Small intestine (tissue), 16 donors: ENCODE measurements at places on chromosomes 16 and 17.

GRCh38 chr17:72501404-72502370, 380.9 kb downstream of the SOX9 start:
- H3K4me3 ChIP-seq: no peak overlapping the region
- H3K4me1 ChIP-seq: peaks cover 17% of the 10 kb centered on the region
- H3K27ac ChIP-seq: peak overlapping the region; percentile 10

- no peaks in the 10 kb centered on the region for H3K27me3 ChIP-seq
- no peaks in the 10 kb centered on the region for H3K4me1 ChIP-seq
- DNase-seq: peak; percentile 49
- peak overlapping the region; percentile 35 for H3K27ac ChIP-seq
These were observed 381.8 kb downstream of the SOX9 start for GRCh38 chr17:72502371-72503341.

DNA sequence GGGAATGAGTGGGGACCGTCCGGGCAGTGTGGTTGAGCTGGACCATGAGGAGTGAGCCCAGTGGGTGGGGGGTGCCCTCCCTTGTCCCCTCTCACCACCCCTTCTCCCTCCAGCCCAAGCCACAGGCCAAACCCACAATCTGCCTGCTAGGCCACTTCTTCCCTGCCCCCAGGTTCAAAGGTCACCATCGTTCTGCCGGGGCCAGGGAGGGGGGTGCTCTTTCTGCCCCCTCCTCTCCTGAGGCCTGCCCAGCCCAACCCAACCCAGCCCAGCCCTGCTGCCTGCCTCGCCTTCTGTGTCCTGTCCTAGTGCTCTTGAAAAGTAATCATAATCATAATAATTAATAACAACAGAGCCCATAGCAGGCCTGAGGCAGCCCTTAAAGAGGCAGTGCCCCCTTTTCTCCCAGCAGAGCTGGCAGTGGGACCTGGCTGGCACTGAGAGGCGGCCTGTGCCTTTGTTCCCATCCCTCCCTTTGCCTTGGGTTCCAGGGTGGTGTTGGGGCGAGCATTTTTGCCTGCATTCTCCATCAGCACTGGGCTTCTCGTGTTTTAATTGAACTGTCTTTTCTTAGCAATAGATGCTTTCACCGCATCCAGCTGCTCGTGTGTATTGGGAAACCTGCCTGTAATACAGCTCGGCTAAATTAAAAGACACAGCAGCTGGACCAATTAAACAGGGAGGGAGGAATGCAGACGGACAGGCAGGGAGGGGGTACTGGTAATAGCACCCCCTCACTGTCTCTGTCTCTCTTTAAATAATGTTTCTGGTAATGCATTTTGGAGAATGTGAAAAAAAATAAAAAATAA, 46.8 kb downstream of the SREBF1 start:
- DNase-seq: peak; percentile 41
- peaks cover 2% of the 10 kb centered on the region for H3K36me3 ChIP-seq
- H3K4me1 ChIP-seq: peaks cover 2% of the 10 kb centered on the region
- H3K27me3 ChIP-seq: no peaks in the 10 kb centered on the region

DNA sequence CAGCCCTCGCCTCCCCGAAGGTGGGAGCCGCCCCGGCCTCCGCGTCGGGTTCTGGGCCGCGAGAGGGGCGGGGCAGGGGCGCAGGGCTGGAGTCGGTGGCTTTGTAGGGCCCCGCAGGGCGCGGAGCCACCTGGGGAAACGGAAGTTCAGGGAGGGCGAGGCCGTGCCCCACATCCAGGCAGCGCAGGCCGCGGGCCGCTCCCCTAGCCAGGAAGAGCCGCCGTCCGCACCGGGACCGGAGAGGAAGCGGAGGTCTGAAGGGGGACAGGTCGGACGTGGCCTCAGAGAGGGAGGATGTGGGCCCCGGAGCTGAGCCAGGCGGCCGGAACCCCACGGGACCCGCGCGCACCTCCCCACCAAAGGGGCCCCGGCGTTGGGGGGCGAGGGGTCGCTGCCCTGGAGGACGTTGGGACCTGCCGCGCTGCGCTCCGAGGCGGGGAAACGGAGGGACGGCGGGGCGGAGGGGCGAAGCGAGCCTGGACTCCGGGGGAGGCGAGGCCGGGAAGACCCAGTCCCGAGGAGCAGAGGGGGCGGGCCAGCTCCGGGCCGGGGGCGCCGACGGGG, 482 bp upstream of the SLC16A3 start:
- H3K27ac ChIP-seq: peak overlapping the region; percentile 94
- DNase-seq: peak; percentile 66
- peak overlapping the region; percentile 48 for H3K4me3 ChIP-seq
- H3K27me3 ChIP-seq: no peaks in the 10 kb centered on the region
